NCI-H2081 (cell line): ENCODE measurements at places on chromosomes 16 and 17.

GRCh38 chr17:47792457-47792856 lies 29.1 kb downstream of the OSBPL7 start:
- DNase-seq, result no peak

DNA sequence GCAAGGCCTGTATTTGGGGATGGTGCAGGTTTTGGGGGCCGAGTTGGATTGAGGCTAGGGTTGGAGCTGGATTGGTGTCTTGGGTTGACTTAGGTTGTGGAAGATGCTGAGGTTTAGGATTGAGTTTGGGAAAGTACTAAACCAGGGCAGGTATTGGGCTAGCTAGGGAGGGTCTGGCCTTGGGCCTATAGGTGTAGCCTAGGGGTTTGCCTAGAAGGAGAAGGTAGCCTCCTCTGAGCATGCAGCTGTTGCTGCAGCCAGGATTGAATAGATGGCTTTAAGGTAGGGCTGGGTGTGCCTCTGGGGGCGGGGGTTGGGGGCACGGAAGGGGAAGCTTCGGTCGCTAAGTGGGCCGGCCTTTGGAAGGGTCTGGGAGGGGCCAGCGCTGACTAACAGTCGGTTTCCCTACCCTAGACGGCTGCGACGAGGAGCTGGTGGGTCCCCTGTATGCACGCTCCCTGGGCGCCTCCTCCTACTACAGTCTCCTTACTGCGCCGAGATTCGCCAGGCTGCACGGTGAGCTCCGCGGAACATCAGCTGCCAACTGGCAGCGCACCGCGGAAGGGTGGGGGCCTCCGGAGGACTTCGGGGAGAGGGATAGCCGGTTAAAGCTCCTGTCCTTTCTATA lies 1.2 kb downstream of the CNTNAP1 start:
- no peak for DNase-seq

GRCh38 chr17:51087072-51087757 lies 33.5 kb downstream of the SPAG9 start:
- DNase-seq, result no peak

DNA sequence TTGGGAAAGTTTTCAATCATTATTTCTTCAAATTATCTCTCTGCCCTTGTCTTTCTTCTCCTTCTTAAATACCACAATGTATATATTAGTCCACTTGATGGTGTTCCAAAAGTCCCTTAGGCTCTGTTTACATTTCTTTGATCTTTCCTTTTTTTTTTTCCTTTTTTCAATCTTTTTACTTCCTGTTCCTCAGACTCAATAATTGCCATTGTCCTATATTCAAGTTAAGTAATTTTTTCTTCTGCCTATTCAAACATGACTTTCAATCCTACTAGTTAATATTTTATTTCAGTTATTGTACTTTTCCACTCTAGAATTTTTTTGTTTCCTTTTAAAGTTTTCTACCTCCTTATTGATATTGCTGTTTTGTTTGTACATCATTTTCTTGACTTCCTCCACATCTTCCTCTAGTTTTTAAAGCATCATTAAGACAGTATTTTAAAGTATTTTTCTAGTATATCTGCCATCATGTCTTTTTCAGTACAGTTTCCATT lies 15.8 kb upstream of the UQCRC2 start:
- DNase-seq, result no peak

GRCh38 chr17:59074494-59074893 lies 32.2 kb downstream of the TRIM37 start:
- no peak for DNase-seq

GRCh38 chr16:48113471-48113870 lies 42.3 kb downstream of the ABCC12 start:
- DNase-seq, result no peak

- DNase-seq, result no peak
Measured at GRCh38 chr16:51113236-51114125, 37.6 kb downstream of the SALL1 start.

- no peak for DNase-seq
Measured at GRCh38 chr17:43517161-43517560, 29.0 kb downstream of the ETV4 start.

DNA sequence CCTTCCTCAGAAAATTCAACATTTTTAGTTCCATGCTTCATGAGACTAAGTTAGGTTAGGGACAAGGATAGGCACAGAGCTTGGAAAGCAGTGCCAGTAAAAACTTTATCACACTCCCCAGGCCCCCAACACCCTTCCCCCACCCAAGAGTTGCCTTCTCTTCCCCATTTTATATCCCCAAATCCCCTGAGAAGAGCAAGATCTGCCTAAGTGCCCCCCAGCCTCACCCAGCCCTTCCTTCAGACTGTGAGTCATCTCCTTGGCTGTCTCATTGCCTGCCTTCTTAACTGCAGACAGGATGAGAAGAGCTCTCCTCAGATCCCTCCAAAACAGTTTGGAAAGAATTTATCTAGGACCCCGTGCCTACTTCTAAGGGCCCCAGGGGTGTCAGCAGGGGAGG lies 55.8 kb downstream of the NEUROD2 start:
- no peak for DNase-seq

DNA sequence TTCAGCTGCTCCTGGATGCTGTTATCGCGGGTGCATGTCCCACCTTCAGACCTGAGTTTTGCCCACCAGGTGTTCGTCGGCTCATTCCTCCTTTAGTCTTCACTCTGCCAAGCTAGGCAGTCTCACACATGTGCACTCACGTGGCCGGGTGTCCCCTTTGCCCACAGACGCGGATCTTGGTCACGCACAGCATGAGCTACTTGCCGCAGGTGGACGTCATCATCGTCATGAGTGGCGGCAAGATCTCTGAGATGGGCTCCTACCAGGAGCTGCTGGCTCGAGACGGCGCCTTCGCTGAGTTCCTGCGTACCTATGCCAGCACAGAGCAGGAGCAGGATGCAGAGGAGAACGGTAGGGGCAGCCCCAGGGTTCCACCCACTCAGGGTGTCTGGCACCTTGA lies 133.1 kb downstream of the ABCC6 start:
- DNase-seq, result no peak

DNA sequence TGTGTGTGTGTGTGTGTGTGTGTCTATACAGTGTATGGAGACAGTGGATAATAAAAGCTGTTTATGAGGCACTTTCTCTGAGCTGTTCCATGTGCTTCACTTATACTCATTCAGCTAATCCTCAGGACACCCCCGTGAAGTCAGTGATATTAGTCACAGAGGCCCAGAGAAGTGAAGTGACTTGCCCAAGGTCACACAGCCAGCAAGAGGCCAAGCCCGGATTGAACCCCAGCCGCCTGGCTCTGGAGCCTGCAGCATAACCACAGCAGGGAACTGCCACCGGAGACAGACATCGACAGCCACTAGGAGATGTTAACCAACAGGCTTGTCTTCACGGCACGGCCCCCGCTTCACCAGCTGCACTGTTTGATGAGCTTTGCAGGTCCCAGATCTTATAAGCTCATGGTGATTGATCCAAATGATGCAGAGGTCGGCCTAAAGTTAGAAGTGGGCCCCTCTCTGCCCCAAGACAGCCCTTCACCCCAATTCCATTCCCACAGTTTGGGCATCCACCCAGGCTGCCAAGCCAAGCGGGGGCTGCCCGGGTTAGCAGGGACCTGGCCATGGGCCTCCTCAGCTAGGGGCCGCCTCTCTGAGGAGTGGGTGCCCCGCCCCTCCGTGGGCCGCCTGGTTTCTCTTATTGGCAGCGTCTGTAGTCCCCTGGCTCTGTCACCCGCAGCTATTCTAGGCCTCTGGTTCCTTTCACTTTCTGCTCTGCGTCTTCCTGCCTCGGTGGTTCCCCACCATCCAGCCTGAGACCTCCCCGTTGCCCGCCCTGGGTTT lies 30.9 kb downstream of the SOCS1 start:
- DNase-seq, result no peak

GRCh38 chr17:75832164-75832651 lies 12.0 kb downstream of the UNC13D start:
- DNase-seq, result no peak

DNA sequence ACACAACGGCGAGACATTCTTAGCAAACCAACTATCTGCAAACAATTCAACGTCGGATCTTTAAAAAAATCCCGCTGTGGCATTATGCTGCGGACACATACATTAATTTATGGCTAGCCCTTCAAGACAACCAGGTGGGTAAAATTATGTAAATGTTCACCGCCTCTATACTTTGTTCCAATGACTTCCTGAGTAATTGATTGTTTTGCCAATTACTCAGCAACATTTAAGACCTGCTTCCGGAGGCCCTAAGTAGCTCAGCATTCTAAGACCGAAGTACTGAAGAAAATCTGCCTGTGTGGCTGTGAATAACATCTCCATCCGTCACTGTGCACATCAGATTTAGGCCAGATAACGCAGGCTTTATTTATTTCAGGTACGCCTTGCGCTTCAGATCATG lies 23.3 kb downstream of the QPRT start:
- no peak for DNase-seq
